ENCODE measurements at places on chromosomes 13 and 19.

GRCh38 chr19:1857648-1858326 lies 5.6 kb downstream of the KLF16 start:
- no peak for DNase-seq

- no peak for DNase-seq
Observed at GRCh38 chr19:47518139-47518538, 3.3 kb upstream of the NAPA start.

DNA sequence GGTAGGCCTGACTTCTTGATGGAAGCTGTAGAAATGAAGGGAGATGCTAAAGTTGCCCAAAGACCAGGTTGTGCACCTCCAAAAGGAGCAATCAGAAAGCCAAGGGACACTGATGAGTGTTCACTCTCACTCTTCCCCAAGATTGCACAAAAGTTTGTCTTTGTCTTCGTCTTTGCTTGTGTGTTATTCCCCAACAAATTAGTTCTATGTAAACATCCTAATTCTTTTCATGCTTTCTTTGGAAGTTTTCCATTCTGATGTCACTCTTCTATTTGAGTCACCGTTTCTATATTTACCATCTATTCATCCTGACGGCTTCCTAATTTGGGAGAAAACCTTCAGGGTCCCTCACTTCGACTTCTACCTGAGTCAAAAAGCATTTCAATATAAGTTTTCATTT lies 3.7 kb upstream of the TMEM272 start:
- DNase-seq, result no peak

- no peak for DNase-seq
Observed at GRCh38 chr19:37507167-37507464, 377 bp downstream of the ZNF793 start.

DNA sequence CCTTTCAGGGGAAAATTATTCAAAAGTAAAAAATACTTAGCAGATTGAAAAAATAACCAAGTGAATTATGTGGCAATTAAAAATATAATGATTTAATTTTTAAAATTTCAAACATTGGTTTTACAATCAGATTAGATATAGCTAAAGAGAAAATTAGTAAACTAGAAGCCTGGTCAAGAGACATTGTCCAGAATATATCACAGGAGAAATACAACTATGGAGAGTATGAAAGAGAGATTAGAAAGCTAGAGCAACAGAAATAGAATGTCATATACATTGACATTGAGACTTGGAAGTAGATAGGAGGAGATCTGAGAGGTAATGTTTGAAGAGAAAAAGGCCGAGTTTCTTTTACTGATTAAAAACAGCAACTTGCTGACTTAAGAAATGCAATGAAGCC lies 476.4 kb upstream of the SLC10A2 start:
- DNase-seq, result no peak

DNA sequence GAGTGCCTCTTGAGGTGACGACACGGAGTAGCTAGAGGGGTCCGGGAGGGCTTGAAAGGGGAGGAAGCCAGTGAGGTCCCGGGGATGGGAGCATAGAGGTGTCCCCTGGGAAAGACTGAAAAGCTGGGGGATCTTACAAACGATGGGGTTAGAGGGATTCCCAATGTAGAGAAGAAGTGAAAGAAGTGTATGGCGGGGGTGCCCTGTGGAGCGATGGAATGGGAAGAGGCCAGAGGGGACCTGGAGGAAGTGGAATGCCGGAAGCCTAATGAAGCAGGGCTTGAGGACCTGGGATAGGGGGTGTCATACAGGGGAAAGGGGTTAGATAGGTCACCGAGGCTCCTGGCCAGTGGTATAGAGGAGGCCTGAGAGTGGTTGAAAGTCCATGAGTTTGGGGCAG lies 580 bp downstream of the AP2A1 start:
- DNase-seq, result no peak

GRCh38 chr13:49124693-49125304 lies 95.3 kb upstream of the MLNR start:
- DNase-seq, result no peak

DNA sequence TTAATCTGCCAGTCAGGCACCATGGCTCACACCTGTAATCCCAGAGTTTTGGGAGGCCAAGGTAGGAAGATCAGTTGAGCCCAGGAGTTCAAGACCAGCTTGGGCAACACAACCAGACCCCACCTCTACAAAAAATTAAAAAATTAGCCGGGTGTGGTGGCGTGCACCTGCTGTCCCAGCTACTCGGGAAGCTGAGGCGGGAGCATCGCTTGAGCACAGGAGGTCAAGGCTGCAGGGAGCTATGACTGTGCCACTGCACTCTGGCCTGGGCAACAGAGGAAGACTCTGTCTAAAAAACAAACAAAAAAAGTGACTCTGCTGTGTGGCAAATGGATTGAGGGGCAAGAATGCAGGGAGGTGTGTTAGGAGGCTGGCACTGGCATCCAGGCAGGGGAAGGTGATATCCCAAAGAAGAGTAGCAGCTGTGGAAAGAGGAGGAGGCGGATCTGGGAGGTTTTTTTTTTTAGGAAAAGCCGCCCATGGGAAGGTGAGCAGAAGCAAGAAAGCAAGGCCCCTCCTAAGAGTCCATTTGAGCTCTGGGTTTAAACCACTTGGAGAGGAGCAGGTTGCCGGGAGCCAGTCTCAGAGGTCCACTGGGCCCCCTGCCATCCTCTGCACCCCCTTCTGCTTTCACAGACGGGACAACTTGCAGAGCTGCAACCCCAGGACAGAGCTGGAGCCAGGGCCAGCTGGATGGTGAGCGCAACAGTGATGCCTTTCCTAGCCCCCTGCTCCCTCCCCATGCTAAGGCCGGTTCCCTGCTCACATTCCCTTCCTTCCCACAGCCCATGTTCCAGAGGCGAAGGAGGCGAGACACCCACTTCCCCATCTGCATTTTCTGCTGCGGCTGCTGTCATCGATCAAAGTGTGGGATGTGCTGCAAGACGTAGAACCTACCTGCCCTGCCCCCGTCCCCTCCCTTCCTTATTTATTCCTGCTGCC lies 2.1 kb downstream of the HAMP start:
- no peak for DNase-seq

GRCh38 chr19:42301646-42302203 lies at the start of gene PRR19:
TSS of gene PRR19 (plus strand) at chr19:42302132. CDS start at chr19:42309585, 7,453 bp downstream.
- no peak for DNase-seq

GRCh38 chr19:38685666-38686529 lies 38.4 kb downstream of the ACTN4 start:
- no peak for DNase-seq

DNA sequence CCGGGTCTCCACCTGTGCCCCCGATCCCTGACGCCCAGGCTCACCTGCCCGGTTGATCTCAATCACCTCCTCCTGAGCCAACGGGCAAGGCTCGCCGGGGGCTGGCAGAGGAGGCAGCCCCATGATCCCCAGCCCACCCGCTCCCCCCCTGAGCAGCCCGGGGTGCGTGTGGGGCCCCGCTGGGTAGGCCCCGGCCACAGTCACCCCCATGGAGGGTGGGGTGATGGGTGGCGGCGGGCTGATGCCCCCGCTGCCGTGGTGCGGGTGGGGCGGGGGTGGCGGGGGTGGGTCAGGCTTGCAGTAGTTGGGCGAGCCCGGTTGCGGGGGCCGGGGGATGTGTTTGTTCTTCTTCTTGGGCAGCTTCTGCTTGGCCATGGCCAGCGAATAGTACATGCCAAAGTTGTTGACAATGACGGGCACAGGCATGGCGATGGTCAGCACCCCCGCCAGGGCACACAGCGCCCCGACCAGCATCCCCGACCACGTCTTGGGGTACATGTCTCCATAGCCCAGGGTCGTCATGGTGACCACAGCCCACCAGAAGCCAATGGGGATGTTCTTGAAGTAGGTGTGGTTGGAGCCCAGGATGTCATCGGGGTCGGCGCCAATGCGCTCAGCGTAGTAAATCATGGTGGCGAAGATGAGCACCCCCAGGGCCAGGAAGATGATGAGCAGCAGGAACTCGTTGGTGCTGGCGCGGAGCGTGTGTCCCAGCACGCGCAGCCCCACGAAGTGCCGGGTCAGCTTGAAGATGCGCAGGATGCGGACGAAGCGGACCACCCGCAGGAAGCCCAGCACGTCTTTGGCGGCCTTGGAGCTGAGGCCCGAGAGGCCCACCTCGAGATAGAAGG lies 6.0 kb downstream of the KCNC3 start:
- no peak for DNase-seq

- DNase-seq, result no peak
Observed at GRCh38 chr19:13681509-13681908, 82.8 kb upstream of the MRI1 start.

DNA sequence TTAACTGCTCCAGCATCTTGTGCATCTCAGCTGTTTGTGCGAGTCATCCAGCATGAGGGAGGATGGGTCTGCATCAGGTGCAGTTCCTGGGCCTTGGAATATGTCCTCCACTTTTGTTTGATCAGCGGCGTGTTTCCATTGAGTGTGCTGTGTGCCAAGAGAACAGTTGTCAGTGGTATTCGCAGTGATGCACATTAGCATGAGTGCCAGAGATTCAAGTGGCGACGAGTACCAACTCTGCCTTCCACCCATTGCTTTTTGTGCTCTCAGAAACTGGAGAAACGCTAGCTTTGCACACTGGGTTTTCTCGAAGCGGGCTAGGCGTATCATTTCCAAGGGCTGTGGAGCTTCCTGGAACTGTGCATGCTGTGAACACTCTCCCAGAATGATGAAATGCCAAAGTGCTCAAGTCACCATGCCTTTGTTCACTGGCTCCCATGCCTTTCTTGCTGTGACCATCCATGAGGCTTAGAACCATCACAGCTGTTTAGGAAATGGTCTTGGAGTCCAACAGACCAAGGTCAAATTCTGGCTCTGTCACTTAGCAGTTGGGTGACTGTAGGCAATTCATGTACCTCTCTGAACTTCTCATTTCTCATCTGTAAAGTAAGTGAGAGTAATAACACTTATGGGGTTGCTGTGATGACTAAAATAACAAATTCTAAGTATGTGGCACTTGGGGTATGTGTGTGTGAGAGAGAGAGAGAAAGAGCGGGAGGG lies 18.4 kb downstream of the LRCH1 start:
- no peak for DNase-seq

- no peak for DNase-seq
Observed at GRCh38 chr13:31639443-31640163, 99.7 kb upstream of the RXFP2 start.

- no peak for DNase-seq
Observed at GRCh38 chr13:109649713-109650112, 136.7 kb downstream of the IRS2 start.

DNA sequence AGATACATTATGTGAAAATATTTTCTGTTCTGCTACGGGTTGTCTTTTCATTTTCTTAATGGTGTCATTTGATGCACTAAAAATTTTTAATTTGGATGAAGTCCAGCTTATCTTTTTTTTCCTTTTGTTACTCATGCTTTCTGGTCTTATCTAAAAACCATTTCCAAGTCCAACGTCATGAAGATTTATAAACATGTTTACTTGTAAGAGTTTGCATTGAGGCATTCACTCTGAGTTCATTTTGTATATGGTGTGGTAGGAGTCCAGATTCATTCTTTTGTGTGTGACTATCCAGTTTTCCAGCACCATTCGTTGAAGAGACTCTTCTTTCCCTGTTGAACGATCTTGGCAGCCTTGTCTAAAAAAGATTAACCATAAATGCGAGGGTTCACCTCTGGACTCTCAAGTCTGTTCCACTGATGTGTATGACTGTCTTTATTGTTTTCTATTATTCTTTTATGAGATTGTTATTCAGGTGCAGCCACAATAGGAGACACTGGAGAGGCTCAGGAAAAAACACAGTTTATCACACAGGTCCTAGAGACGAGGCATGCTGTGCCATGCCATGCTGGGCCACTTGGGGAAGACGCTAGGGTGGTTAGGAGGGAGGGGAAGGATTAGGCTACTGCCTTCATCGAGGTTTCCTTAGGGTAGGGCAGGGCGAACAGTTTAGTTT lies 35.0 kb downstream of the NAA16 start:
- no peak for DNase-seq

- no peak for DNase-seq
Observed at GRCh38 chr19:45103156-45103507, 10.2 kb downstream of the PPP1R37 start.

- no peak for DNase-seq
Observed at GRCh38 chr19:4365341-4365740, 22.0 kb downstream of the MPND start.

DNA sequence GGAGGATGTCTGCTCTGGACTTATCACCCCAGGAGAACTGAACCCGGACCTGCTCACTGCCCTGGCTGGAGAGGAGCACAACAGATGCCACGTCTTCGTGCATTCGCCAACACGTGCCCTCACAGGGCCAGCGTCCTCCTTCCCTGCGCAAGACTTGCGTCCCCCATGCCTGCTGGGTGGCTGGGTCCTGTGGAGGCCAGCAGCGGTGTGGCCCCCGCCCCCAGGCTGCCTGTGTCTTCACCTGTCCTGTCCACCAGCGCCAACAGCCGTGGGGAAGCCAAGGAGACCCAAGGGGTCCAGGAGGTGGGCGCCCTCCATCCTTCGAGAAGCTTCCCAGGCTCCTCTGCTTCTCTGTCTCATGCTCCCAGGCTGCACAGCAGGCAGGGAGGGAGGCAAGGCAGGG lies 3.4 kb upstream of the TEKTIP1 start:
- no peak for DNase-seq

DNA sequence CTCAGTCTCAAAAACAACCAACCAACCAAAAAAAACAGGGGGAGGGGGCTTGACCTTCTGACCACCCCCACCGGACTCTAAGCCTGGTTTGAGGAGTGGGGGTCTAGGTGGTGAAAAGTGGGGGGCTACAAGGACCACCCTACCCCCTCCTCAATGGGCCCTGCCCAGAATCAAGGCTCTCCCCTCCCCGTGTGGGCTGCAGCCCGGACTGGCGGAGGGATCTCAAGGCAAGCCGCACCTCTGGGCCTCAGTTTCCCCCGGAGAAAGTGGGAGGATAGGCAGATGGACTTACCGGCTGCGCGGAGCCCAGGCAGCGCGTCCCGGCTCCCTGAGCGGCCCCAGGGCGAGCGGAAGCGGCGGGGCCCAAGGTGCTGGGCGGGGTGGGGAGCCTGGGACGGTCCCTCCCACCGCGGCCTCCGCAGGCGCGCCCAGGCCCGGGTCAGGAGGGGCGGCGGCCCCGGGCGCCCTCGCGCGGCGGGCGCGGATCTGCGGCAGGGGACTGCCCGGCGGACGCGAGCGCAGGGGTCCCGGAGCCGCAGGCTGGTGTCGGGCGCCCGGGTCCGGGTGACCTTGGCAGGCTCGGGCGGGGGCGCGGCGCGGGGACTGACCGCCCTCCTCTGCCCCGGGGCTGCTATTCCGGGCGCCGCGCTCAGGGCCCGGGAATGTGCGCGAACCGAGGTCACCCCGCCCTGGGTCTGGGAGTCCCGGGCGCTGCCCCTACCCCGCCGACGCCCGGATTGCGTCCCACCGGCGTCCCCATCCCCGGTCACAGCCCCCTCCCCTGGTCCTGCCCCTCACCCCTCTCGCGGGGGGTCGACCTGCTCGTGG lies at the start of gene ADAMTSL5:
Gene ADAMTSL5 (minus strand): TSS at position 349 of the 828 bp plus-strand sequence. CDS start 2,076 bp downstream, outside the sequence.
- peak; percentile 16 for DNase-seq

DNA sequence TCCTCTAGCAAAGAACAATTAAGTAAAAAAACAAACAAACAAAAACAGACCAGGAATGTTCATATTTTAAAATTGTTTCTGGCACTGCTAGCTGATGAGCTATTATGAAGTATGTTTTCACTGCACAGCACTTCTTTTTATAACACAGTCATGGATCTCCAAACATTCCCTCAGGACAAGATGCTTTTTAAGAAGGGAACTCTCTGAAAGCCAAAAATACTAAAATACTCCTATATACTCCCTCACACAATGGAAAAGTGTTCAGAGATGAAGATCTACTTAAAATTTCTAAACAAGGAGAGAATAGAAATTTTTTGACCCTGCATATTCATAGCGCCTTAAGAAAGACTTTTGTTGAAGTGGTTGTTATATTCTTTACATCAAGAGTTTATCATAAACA lies 926.8 kb downstream of the DIAPH3 start:
- no peak for DNase-seq
